AML-193 (cell line): ENCODE measurements at places on chromosomes 4 and X.

DNA sequence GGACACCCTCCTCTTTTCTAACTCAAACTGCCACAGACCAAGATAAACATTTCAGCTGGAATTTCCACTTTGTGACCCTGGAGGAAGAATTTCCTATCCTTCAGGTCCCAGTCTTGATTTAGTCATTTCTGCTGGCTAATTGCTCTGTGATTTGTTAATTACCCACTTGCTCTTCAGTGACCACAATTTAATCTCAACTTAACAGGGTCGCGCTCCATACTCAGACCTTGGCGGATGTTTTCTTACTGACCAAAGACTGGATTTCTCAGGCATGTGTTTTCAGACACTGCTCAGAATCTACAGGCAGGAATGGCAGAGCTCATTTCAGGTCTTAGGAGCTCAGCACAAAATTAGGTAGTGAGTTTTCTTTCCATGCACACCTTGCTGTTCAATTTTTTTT, 188.9 kb downstream of the ASMT start:
- DNase-seq = no peak

- no peak for DNase-seq
Observed at GRCh38 chrX:49209434-49210251, 9.7 kb upstream of the SYP start.

- DNase-seq = no peak
Observed at GRCh38 chr4:24949970-24950369, 37.1 kb upstream of the CCDC149 start.

GRCh38 chr4:71360844-71361243, 22.0 kb downstream of the SLC4A4 start:
- DNase-seq = no peak

DNA sequence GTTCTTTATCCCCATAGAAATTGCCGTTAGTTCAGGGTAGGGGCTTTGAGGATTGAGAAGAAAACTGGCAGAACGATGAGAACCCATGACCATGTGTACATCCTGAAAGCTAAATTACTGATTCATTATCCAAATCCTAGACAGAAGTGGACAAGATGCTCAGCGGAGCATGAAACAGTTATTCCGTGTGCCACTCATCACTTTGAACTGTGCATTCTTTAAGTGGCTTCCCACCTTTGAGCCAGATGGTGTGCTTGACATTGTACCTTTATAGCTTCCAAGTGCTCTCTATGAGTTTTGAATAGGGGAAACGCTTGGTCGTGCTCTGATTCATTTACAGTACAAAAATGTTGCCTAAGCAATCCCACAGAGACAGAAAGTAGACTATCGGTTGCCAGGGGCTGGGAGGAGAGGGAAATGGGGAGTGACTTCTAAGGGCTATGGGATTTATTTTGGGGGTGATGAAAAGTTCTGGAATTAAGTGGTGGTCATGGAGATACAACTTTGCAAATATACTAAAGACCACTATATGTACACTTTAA, 100.0 kb downstream of the DOCK11 start:
- DNase-seq = no peak

DNA sequence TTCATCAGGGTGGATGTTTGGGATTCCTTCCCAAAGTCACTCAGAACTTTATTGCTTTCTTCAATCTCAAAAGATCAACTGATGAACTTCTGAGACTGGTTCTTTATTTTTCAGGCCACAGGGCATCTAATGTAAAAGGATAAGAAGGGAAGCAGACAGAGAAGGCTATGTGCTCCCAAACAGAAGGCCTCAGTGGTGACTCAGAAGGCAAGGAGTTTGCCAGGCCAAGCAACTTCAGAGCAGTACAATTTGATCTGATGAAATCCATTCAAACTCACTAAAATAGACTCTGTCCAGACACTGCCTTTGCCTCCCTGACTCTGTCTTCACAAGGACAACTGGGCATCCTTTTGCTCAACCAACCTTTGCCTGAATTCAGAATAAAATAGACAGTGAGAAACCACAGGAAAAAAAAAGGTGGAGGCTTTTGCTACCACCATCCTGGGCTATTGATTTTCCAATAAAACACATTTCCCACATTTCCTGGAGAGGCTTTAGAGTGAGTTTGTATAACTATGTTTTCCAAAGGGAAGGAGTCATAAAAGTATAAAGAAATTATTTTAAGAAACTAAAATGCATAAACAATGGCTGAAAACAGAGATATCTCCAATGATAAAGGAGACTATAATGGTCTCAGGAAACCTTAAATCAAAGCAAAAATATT, 55.2 kb downstream of the ARHGEF6 start:
- DNase-seq = no peak

GRCh38 chr4:59956366-59956765, 1243.8 kb upstream of the ADGRL3 start:
- DNase-seq = no peak

GRCh38 chr4:17366496-17366895, 145.4 kb downstream of the QDPR start:
- no peak for DNase-seq

GRCh38 chrX:47384502-47384901, 14.1 kb downstream of the ZNF157 start:
- peak; percentile 40 for DNase-seq

DNA sequence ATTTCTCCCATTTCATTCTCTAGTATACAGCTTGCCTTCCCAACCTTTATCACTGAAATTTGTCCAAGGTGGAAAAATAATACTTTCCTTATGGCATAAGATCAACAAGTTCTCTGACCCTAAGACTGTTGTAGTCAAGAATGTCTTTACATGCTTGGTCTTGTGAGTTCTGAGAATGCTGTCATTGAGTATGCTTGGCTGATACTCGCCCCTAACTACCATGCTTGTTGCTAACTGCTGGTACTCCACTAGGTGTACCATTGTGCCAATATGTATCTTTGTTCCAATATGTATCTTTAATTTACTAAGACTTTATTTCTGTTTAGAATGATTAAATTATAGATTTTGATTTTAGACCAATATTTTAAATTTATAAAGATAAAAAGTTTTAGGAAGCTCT, 796.4 kb downstream of the PCDH7 start:
- DNase-seq = no peak
